Dermis blood vessel endothelial cell (primary cell): ENCODE measurements at places on chromosomes 6 and 20. TPM values are rescaled to one million over a fixed set of nuclear protein-coding genes. Genes with fewer than 3 reads are reported as not detected.

BFSP1 gene
- 1.9 and 4.4 TPM in 2 replicates for total RNA-seq

CTCFL gene
- total RNA-seq = not detected in 2 replicates

SIRPD gene
- total RNA-seq = not detected in 2 replicates

SRSF12 gene
- total RNA-seq = under 0.01 and 0.09 TPM in 2 replicates

CAGE1 gene
- total RNA-seq = under 0.01 TPM in 1 of 2 replicates, not detected in the other

PCMTD2 gene
- total RNA-seq = 70.2 and 90.9 TPM in 2 replicates

PRND gene
- total RNA-seq = 0.74 and 2.2 TPM in 2 replicates

PLG gene
- total RNA-seq = not detected in 2 replicates

ZDHHC14 gene
- total RNA-seq = 24.1 and 32.8 TPM in 2 replicates

PRDM1 gene
- 1.4 and 9.5 TPM in 2 replicates for total RNA-seq

MOCS1 gene
- total RNA-seq = 12.8 and 19.7 TPM in 2 replicates

TRIM10 gene
- total RNA-seq = not detected in 2 replicates

PPIL1 gene
- total RNA-seq = 21.3 and 26.9 TPM in 2 replicates

MYL9 gene
- total RNA-seq = 1.9 and 3.7 TPM in 2 replicates

ANKRD66 gene
- total RNA-seq = not detected in 2 replicates

CASS4 gene
- 0.05 and 0.17 TPM in 2 replicates for total RNA-seq

NRN1 gene
- 43.4 and 56.3 TPM in 2 replicates for total RNA-seq

PEX3 gene
- total RNA-seq = 15.1 and 23.4 TPM in 2 replicates

ENPP5 gene
- total RNA-seq = 0.17 TPM in 1 of 2 replicates, not detected in the other

SLC52A3 gene
- total RNA-seq = 0.23 TPM in 1 of 2 replicates, not detected in the other

SCRT2 gene
- not detected in 2 replicates for total RNA-seq

PTCHD4 gene
- 6.1 and 9.7 TPM in 2 replicates for total RNA-seq

LHFPL5 gene
- not detected in 2 replicates for total RNA-seq

ABHD16A gene
- total RNA-seq = 60.7 and 66.9 TPM in 2 replicates

COX4I2 gene
- total RNA-seq = not detected in 2 replicates

MDFI gene
- total RNA-seq = 34.0 and 37.8 TPM in 2 replicates

KCNB1 gene
- under 0.01 TPM in 1 of 2 replicates, not detected in the other for total RNA-seq

BPIFB4 gene
- total RNA-seq = not detected in 2 replicates

PROCR gene
- total RNA-seq = 124 and 176 TPM in 2 replicates

OTOR gene
- total RNA-seq = not detected in 2 replicates

DEFB127 gene
- total RNA-seq = not detected in 2 replicates

C2 gene
- not detected in 2 replicates for total RNA-seq

SLC29A1 gene
- total RNA-seq = 41.7 and 64.8 TPM in 2 replicates

C6orf52 gene
- 0.42 TPM in 1 of 2 replicates, not detected in the other for total RNA-seq

RWDD2A gene
- total RNA-seq = 3.3 and 4.4 TPM in 2 replicates

PET117 gene
- total RNA-seq = 10.4 and 14.3 TPM in 2 replicates

CALHM6 gene
- 0.33 and 0.85 TPM in 2 replicates for total RNA-seq

MKKS gene
- 6.5 and 11.4 TPM in 2 replicates for total RNA-seq

CDH26 gene
- total RNA-seq = 0.47 and 1.5 TPM in 2 replicates

KCNK5 gene
- total RNA-seq = 0.17 TPM in 1 of 2 replicates, not detected in the other

ACTR5 gene
- total RNA-seq = 9.7 and 14.1 TPM in 2 replicates

IER3 gene
- total RNA-seq = 74.4 and 134 TPM in 2 replicates

SSTR4 gene
- total RNA-seq = not detected in 2 replicates

ISM1 gene
- total RNA-seq = 0.09 and 0.17 TPM in 2 replicates

DDO gene
- total RNA-seq = 2.0 and 2.4 TPM in 2 replicates

CD83 gene
- total RNA-seq = 2.9 and 5.3 TPM in 2 replicates

TFB1M gene
- total RNA-seq = 11.9 and 15.6 TPM in 2 replicates

MUCL3 gene
- total RNA-seq = not detected in 2 replicates

ARHGAP40 gene
- 0.09 TPM in 1 of 2 replicates, not detected in the other for total RNA-seq

KCNK15 gene
- total RNA-seq = 0.05 and 0.17 TPM in 2 replicates

PBOV1 gene
- total RNA-seq = not detected in 2 replicates

TCP11 gene
- total RNA-seq = 0.28 and 0.68 TPM in 2 replicates

KIAA1755 gene
- 0.05 and 0.51 TPM in 2 replicates for total RNA-seq

POFUT1 gene
- total RNA-seq = 35.2 and 49.7 TPM in 2 replicates

HCRTR2 gene
- not detected in 2 replicates for total RNA-seq

TRIM31 gene
- not detected in 2 replicates for total RNA-seq

SLC4A11 gene
- 7.5 and 14.9 TPM in 2 replicates for total RNA-seq

DNAH8 gene
- under 0.01 and 0.05 TPM in 2 replicates for total RNA-seq
